Globus pallidus (tissue), 1 donor: ENCODE measurements at places on chromosomes 16 and 17.

- DNase-seq: no peak
Measured at GRCh38 chr17:57682701-57683100, 62.4 kb downstream of the CCDC182 start.

DNA sequence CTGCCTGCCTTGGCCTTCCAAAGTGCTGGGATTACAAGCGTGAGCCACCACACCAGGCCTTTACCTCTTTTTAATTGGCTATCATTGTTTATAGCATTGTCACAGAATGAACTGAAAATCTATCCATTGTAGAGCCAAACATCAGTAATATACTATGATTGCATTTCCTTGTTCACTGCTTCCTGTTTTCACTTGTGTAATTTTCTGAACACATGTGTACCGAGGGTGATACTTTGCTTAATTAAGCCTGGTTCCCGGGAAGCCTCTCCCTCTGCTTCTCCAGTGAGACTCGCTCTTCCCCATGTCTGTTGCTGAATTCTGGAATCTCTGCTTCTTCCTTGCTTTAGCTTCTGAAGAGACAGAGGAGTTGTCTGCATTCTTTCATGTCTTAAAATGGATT is 33.1 kb downstream of the POLR3E start:
- no peak for DNase-seq

- peak; percentile 76 for DNase-seq
Measured at GRCh38 chr16:52069866-52070265, 477.1 kb downstream of the TOX3 start.

- peak; percentile 2 for DNase-seq
Measured at GRCh38 chr16:21001262-21001661, 100.7 kb downstream of the LYRM1 start.

DNA sequence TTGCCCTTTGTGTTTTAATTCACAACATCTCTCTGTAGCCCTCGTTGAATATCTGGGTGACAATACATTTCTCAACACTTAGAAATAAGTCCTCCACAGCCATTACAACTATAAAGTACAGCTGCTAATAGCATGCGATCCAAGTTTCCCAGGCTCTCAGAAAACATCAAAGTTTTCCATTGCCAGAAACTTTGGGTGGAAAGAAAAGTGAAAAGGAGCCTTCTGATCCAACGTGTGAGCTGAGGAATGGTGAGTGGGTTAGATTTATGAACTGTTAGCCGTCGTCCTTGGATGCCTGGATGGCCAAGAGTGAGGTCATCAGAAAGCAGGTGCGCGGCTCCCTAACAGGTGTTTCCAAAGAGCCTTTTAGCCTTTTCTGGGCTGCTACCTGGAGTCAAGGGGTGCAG is 258.0 kb downstream of the PMP22 start:
- no peak for DNase-seq

- no peak for DNase-seq
Measured at GRCh38 chr16:31718998-31719397, 154.6 kb upstream of the ZNF267 start.

GRCh38 chr17:8470447-8471047 is 34.9 kb downstream of the NDEL1 start:
- DNase-seq: peak; percentile 35

- DNase-seq: no peak
Measured at GRCh38 chr17:65182233-65182632, 45.1 kb downstream of the RGS9 start.

GRCh38 chr17:66652840-66653507 is 181.9 kb upstream of the CACNG5 start:
- no peak for DNase-seq

GRCh38 chr17:49691677-49692191 is 13.8 kb upstream of the SPOP start:
- no peak for DNase-seq

- no peak for DNase-seq
Measured at GRCh38 chr16:57231821-57232350, 13.2 kb upstream of the ARL2BP start.

DNA sequence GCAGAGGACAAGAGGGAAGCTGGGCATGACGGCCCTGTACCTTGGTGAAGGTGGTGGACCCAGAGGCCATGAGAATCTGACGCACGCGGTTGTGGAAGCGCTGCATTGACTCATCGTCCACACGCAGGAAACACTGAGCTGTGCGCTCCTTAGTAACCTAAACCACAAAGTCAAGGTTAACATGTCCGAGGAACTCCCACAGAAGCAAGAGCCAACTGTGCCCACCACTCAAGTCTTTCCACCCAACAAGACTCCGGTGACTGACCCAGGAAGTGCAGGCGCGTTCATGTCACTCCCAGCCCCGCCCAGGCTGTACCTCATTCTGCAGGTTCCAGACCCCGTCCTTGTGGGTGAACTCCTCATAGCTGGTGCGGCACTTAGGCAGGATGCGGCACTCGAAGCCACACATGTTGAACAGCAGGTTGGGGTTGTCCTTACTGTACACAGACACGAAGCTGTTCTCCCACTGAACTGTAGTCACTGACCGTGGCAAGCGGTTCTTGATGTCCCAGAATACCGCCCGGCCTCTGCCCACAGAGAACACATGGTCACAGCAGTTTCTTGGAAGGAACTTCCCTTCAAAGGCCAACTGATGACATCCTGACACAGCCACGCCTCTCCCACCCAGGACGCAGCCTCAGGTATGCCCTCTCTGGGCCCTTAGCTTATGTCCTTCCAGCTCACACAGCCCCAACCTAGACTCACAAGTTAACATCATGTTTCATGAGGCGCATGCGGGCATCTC is 11.5 kb downstream of the PRPF8 start:
- DNase-seq: no peak

GRCh38 chr17:43543771-43544575 is 2.2 kb downstream of the ETV4 start:
- DNase-seq: no peak

DNA sequence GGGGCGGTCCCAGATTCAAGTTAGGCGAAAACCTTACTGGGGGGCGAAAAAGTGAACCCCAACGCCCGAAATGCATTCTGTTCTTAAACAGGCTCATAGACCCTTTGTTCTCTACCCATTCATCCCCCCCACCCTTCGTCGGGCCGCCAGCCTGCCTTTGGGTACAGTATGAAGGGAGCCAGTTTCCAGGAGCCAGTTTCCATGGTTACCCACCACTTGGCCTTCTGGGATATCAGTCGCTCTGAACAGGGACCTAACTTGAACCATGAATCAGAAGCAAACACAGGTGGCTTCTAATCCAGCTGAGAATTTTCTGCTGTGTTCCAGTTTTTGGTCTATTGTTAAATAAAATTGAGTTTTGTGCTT is 532 bp downstream of the DHX40 start:
- DNase-seq: peak; percentile 65

DNA sequence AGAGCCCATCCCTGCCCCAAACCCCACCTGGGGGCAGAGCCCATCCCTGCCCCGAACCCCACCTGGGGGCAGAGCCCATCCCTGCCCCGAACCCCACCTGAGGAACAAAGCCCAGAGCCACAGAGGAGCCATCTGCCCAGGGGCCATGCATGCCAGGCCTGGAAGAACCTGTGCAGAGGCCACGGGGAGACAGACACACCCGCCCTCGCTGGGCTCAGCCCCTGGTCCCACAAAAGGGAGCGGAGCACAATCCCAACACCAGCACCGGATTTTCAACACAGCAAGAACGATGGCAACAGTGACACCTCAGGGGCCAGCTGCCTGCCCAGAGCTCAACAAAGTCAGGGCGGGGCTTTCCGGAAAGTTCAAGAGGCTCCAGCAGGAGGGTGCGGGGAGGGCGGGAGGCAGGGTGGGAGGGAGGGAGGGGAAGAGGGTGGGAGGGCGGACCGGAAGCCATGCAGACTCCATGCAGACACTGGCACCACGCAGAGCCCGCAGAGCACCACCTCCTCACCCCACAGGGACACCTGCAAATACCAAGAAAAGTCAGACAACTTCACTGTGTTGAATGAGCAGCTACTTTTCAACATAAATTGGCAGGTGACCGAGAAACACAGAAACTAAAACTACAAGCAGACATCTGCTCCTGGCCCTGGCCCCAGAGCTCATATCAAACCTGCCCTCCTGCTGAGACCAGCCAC is 27.9 kb upstream of the C16orf95 start:
- no peak for DNase-seq

DNA sequence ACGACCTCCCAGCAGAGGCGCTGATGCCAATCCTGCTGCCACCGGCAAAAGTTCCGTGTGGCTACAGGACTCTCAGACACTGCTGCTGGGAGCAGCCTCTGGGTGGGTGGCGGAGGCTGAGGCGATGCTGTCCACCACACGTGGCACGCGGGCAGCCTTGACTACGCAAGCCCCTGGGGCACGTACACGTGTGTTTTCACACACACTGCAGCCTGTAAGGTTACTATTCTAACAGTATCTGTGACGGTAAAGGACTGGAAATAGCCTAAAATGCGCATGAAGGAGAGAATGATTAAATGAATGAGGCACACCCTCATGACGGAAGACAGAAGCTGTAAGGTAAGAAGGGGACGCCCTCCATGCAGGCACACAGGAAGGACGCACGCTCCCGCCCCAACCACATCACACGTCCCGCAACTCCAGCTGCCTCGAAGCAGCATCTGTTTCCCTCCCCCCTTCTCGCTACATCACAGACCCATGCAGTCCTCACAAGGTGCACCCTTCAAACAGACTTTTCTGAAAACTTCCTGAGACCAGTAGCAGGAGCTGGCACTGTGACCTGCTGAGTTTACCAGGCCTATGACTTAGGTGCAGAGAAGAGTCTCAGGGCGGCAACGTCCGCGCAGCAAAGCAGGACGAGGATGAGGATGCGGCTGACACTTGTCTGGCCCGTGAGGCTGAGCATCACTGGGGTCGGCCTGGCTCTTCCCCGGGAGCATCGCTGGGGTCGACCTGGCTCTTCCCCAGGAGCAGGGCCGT is 28.7 kb upstream of the FASN start:
- no peak for DNase-seq

- no peak for DNase-seq
Measured at GRCh38 chr16:49928176-49929041, 72.5 kb upstream of the ZNF423 start.

GRCh38 chr17:42246515-42246914 is 29.7 kb downstream of the STAT5B start:
- no peak for DNase-seq

DNA sequence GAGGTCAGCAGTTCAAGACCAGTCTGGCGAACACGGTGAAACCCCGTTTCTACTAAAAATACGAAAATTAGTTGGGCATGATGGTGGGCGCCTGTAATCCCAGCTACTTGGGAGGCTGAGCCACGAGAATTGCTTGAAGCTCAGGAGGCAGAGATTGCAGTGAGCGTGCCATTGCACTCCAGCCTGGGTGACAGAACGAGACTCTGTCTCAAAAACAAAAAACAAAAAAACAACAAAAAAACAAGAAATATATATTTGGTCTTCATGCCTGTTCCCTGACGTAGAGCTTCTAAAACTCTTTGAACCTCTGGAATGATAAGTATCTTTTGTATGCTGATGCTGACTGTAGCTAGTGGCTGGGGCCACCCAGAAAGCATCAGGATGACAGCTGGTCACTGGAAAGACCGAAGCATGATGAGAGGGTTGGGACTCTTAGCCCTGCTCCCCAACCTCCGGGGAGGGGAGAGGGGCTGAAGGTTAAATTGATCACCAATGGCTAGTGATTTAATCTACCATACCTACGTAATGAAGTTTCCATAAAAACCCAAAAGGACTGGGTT is 54.8 kb downstream of the TEX14 start:
- no peak for DNase-seq

DNA sequence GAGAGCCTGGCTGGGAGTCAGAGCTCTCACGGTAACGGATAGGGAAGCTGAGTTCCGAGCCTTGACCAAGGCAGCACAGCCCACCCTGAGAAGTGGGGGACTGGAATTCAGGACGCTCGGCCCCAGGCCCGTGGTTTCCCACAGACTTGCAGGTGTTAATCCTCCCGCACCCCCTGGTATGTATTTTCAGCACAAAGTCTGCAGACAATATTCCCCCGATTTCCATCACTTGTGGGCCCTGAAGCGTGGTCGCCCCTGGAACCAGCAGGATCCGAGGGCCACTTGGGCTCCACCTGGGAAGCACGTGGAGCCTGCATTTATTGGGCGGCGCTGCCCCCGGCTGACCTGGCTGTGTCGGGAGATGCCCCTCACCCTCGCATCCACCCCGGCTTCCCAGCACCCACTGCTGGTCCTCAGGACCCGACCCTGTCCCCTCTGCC is 60.2 kb downstream of the WSB1 start:
- no peak for DNase-seq

DNA sequence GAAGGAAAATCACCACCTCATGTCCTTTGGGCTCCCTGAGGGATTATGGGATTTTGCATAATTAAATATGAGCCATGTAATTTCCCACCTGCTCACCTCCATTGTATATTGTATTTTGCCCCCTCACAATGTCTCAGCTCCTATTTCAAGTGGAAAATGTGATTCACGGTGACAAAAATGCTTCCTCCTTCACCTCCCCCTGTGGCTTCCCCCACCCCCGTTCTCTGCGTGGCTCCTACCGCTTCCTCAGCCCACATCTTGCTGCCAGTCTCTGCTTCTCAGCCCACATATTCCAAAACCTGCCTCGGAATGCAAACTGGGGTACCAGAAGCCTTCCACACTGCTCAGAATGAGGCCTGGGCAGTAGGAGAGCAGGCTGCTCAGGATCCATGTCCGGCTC is 394.5 kb upstream of the C16orf82 start:
- DNase-seq: no peak

GRCh38 chr17:73156887-73157520 is 7.8 kb upstream of the SSTR2 start:
- no peak for DNase-seq

- DNase-seq: no peak
Measured at GRCh38 chr16:4316108-4316863, 419 bp downstream of the GLIS2 start.

GRCh38 chr17:45743626-45744326 is 40.3 kb upstream of the CRHR1 start:
- DNase-seq: no peak

DNA sequence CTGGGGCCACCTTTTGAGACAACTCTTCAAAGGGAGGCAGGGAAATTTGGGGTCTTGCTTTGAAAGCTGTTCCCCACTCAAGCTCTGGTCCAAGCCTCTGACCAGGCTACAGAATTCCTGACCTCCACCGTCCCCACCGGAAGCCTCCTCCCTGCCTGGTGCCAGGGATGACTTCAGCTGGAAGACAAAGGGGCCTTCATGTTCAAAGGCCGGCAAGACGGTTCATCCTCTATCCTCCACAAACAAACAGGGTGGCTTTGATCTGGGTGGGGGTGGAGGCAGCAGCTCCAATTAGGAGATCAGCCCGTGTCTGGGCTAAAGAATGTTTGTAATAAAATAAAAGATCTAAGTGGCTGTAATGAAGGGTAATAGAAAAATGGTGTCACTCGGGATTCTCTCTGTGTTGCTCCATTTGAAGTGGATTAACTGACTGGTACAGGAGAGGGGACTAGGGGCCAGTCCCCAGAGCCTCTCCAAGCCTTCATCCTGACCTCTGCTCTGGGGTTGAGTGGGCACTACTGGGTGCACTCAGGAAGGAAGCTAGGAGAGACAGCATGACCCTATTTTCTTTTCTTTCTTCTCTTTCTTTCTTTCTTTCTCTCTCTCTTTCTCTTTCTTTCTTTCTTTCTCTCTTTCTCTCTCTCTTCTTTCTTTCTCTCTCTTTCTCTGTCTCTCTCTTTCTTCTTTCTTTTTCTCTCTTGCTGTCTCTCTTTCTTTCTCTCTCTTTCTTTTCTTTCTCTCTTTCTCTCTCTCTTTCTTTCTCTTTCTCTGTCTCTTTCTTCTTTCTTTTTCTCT is 27.5 kb upstream of the NKD1 start:
- peak; percentile 92 for DNase-seq

GRCh38 chr16:77674888-77675287 is 47.4 kb upstream of the NUDT7 start:
- DNase-seq: no peak
